ENCODE measurements at places on chromosomes 6 and 20.

DNA sequence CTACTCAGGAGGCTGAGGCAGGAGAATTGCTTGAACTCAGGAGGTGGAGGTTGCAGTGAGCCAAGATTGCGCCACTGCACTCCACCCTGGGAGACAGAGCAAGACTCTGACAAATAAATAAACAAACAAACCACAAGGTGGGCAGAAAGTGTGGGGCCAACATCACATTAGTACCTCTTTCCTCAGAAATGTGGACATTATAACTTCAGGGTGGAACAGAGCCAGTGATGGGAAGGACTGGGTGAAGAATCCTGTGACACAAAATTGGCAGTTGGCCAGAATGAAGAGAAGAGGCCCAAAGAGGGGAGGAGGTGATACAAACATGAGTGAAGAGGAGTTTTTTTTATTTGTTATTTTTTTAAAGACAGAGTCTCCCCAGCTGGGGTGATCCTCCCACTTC, 50.6 kb downstream of the NUP153 start:
- DNase-seq = no peak

DNA sequence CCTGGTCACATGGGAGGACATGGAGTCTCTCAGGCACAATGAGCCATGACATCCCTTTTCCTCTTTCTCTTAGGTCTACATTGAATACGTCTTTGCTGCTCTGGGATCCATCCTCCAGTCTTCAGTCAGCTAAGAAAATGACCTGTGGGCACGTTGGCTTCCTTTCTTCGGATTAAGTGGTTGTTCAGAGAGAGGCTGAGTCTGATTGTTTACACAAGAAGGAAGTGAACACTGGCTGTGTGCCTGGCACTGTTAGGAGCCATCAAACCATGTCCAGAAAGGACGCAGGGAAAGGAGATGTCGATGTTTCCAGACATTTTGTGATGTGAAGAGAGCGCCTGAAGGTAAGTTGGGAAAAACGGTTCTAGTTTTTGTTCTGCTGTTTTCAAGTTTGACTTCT, 309.9 kb upstream of the CDYL start:
- DNase-seq = no peak

DNA sequence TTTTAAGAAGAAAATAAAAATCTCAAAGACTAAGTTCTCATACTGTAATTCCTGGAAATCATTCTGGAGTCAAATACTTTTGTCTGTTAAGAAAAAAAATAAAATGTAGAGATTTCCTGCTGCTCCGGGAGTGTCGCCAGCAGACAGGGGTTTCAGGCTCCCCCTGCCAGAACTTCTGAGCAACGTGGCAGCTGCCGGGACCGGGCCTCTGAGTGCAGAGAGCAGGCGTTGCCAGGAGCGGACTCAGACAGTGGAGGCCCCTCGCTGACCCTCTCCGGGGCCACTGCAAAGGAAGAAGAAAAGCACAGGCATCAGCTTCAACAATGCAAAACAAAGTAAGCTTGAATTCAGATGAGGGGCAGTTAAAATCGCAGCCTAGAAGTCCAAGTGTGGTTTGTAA, 95.5 kb downstream of the THBS2 start:
- no peak for DNase-seq

DNA sequence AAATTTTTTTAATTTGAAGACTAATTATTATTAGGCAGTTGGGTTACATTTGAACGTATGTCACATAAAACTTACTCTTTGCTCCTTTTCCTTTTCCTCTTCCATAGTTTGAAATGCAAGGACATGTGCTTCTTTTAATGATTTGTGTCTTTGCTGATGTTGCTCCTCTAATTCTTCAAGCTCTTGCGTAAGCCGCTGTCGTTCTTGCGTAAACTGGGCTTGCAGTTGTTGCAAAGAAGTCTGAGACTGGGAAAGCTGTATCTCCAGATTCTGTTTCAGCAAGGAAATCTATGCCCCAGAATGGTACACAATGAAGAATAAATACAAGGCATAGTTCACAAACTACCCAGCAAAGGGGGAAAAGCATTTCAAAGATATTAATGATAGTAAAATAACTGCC, 45.1 kb upstream of the MCM9 start:
- DNase-seq = peak; percentile 6

DNA sequence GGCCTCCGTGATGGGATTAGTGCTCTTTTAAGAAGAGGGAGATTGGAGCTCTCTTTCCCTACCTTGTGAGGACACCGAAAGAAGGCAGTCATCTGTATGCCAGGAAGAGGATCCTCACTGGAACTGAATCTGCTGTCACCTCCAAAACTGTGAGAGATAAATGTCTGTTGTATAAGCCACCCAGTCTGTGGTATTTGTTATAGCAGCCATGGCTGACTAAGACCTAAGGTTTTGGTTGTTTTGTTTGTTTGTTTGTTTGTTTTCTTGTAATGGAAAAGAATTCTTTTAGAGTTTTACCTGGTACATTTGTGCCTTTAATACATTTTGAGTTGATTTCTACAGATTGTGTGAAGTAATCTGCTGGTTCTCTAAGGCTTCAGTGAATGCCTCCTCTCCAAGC, 7.6 kb downstream of the RPP21 start:
- DNase-seq = no peak

DNA sequence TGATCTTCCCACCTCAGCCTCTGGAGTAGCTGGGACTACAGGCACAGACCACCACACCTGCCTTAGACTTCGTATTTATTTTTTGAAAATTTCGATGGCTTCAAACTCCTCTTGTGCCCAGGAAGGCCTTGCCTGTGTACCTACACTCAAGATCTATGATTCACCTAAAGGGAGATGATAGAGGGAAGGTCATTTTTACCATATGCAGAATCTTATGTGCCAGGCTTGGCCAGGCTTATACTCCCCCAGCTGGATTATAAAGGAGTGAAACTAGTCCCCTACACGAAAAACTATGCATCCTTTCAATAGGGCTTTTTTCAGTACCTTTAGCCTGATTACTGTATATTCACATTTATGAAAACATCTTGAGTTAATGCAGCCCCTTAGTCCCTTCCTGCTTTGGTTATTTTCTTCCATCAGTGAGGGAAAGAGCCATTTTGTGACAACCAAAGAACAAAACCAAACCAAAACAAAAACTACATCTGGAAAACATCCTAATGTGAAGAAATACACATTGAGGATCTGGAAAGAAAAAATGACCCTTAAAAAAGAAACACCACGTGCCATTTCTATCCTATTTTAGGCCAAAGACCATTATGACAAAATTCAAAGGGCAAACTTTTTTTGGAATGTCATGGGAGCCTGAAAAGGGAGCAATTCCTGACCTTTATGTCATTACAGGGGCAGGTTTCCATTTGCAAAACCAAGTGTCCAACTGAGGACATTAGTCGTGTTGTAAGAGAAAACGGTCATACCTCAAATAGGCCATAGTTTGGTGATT, 34.7 kb downstream of the RIPOR2 start:
- DNase-seq = no peak

- peak; percentile 43 for DNase-seq
Measured at GRCh38 chr6:108735310-108736001, 112.8 kb upstream of the ARMC2 start.

- DNase-seq = no peak
Measured at GRCh38 chr20:15107931-15108330, 770.5 kb upstream of the FLRT3 start.

DNA sequence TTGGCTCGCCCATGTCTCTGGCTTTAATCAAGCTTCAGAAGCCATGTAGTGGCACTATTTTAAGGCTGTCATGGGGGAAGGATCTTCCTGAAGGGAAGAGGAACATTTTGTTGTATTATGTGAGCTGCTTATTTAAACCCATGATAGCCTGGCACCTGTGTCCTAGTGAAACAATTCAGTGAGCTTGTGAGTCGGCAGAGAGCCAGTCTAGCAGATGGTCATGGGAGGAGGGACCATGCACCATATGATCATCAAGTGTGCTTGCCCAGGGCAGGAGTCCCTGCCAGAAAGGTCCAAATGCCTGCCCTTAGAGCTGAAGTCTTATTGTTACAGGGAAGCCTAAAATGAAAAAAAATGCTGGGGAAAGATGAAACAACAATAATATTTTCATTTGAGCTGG, 132.9 kb downstream of the PRDM13 start:
- DNase-seq = no peak

- DNase-seq = no peak
Measured at GRCh38 chr6:1636272-1636825, 26.6 kb downstream of the FOXC1 start.

- peak; percentile 70 for DNase-seq
Measured at GRCh38 chr6:44630125-44631028, 242.9 kb downstream of the CDC5L start.

DNA sequence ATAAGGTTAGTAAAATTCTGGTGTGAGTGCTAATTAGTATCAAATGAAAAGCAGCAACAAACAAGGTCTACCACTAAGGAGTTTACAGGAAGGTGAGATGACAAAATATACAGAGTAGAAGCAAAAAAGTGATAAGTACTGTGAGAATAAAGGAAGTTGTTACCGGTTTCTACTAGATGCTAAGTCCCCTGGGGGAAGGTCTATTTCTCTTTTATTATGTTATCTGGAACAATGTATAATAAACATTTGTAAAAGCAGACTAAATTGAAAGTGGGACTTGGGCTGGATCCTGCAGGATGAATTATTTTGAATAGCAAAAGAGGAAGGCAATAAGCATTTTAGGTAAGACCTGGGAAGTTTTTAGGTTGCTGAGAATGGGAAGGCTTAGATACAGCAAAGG, 158.7 kb upstream of the SLC22A16 start:
- DNase-seq = no peak

GRCh38 chr6:48613231-48613949, 502.4 kb upstream of the PTCHD4 start:
- no peak for DNase-seq

- no peak for DNase-seq
Measured at GRCh38 chr6:166523782-166524559, 62.5 kb downstream of the RAMACL start.

GRCh38 chr6:133568970-133569889, 319.7 kb upstream of the TCF21 start:
- peak; percentile 66 for DNase-seq

GRCh38 chr6:40719671-40720374, 132.7 kb upstream of the LRFN2 start:
- DNase-seq = no peak

DNA sequence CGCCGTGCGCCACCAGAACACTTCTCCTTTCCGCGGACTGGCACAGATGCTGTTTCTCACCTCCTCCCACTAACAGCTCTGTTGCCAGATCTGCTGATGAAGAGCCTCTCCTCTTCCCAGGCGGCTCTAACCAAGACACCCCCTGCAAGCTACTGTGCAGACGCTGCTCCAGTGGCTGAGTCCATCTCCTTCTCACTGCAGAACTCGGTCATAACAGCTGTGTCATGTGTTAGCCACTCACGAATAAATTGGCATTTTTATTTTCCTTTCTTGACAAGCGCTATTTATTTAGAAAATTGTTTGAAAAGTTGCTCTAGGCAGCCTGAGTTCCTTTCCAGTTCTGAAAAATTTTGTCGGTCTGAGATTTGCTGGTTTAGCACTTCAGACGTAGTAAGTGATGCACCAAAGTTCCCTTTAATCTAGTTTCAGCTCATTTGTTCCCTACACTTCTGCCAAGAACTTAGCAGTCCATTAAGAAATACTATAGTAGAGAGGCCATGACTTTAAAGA, 12.8 kb upstream of the PLEKHG1 start:
- no peak for DNase-seq

DNA sequence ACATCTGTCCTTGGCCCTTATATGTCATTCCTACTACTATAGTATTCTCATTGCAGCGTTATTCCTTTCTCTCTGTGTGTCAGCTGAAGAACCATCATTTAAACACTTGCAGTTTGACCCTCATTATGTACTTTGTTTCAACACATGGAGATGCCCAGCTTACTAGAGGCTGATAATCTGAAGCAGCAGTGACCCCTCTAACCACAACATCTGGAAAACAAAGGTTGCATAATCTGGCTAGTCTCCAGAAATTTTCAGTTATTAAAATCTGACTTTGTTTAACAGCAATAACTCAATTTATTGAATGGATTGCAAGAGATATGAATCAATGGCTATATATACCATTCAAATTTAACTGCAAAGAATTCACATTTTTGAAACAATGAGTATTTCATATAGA, 6.6 kb upstream of the PHIP start:
- no peak for DNase-seq

DNA sequence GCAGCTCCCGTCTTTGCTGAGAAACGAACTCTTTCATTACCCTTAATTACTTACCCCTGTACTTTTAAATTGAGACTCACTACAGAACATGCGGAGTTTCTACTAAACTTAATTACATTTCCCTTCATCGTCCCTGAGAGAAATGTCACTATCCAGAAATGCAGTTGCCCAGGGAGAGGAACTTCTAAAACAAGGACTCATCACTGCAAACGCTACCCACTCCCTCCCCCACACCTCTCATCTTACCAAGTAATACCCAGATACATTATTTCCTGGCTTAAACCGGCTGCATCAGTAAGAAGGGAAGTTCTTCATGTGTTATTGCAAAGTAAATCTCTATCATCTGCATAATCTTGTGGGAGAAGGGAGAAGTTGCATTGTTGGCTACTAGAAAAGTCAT, 138.3 kb downstream of the IPCEF1 start:
- DNase-seq = no peak

- DNase-seq = peak; percentile 32
Measured at GRCh38 chr6:113909224-113909856, 52.2 kb downstream of the MARCKS start.

GRCh38 chr20:63185215-63185796, 30.6 kb downstream of the YTHDF1 start:
- no peak for DNase-seq

- DNase-seq = no peak
Measured at GRCh38 chr6:143965503-143966171, 42.4 kb downstream of the PLAGL1 start.

GRCh38 chr20:44355498-44356352, at the start of gene HNF4A:
Gene HNF4A (plus strand): TSS chr20:44355699. CDS start chr20:44355805, 106 bp downstream.
- peak; percentile 88 for DNase-seq

DNA sequence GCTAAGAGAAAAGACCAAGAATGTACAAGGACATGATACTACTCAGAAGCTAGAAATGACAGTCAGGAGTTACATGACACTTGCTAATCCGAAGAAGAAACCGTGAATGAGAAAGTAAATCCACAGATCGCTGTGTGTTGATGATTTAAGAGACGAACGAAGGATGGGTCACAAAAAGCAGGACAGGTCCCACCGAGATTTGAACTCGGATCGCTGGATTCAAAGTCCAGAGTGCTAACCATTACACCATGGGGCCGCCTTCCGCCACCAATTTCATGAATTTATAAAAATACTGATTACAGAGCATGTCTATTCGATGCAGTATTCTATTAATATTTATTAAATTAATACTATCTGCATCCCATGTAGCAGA, 54.0 kb upstream of the BTN3A2 start:
- DNase-seq = peak; percentile 59

GRCh38 chr6:38271081-38271480, 368.6 kb downstream of the BTBD9 start:
- DNase-seq = no peak

- DNase-seq = no peak
Measured at GRCh38 chr6:3960754-3961361, 111.7 kb downstream of the FAM50B start.

- peak; percentile 69 for DNase-seq
Measured at GRCh38 chr6:31541059-31541657, 645 bp downstream of the DDX39B start.

DNA sequence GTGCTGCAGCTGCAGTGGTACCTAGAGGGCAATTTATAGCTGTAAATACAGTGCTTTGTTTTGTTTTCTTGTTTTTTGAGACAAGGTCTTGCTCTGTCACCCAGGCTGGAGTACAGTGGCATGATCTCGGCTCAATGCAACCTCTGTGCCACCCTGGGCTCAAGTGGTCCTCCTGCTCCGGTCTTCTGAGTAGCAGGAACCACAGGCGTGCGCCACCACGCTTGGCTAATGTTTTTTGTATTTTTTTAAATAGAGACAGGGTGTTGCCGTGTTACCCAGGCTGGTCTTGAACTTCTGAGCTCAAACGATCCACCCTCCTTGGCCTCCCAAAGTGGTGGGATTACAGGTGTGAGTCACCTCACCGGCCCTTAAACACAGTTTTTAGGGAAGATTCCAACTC, 26.8 kb downstream of the CHRNA4 start:
- DNase-seq = no peak

All from Calu3 (cell line).